ENCODE measurements at places on chromosomes 4 and X. TPM values are rescaled to one million over a fixed set of nuclear protein-coding genes. Genes with fewer than 3 reads are reported as not detected.

The NIPAL1 gene
- 0.78 TPM for total RNA-seq

The SLC25A14 gene
- 9.4 TPM for total RNA-seq

The GK2 gene
- total RNA-seq: not detected

DNA sequence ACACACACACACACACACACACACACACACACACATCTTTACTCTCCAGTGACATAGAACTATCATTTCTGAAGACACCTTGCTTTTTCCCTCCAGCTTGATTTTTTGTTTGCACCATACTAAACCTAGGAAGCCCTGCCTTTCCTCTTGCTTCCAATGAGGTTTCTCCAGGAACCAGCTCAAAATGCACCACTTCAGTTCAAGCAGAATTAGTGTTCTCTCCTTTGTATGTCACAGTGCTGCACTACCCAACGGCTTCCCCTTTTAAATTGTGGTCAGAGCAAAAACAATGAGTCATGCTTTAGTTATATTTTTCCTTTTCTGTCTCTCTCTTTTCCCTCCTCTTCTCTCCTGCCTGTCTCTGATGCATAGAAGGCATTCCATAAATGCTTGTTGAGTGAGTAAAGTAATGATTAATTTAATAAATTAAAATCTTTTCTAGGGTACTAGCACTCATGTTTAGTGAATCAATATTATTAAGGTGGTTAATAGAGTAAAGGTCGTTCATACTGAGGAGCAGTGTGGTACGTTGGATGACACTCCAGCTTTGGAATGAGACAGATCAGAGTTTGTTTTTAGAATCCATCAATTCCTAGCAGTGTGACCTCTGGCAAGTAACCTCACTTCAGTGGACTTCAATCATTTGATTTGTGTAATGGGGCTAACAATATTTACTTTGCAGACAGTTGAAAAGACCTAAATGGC is 5.9 kb downstream of the RTL3 start:
- no peak for DNase-seq

- no peak for DNase-seq
These were observed 445.5 kb upstream of the NDST3 start for GRCh38 chr4:117588771-117589170.

DNA sequence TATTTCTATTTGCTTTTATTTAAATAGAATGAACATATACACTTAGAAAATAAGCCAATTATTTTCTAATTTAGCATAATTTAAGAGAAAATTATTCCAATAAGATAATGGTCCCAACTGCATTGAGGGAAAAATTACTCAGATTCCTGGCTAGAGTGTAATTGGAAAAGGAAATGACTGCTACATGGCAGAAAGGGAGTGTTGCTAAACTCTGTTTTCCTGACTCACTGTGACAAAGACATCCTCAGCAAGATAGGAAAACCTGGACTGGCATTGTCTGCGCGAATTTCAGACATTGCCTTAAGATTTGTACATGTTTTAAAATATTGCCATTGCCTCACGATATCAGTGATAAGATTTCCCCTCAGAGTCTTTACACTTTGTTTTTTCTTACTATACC is 8.2 kb downstream of the TNIP3 start:
- no peak for DNase-seq

The CYLC1 gene
- not detected for total RNA-seq

GRCh38 chr4:103410386-103410785 is 212.2 kb upstream of the CENPE start:
- DNase-seq: no peak

The FAM9B gene
- total RNA-seq: not detected

The PCDH7 gene
- total RNA-seq: not detected

DNA sequence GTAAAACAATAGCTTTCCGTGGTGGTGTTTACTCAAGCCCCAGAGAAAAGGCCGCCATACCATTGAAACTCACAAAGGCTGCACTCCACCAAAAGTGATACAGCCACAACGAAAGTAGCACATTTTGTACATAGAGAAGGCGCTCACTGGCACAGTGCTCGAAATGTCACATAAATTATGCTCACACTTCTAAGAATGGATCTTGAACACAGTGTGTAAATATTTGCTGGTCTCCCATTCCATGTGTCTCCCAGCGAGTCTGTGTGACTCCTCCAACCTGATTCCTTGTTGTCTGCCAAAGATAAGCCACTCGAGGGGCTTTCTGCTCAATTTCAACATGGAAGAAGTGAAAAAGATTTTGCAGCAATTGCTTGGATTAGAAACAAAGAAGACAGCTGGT is 234.0 kb upstream of the VCX3A start:
- no peak for DNase-seq

DNA sequence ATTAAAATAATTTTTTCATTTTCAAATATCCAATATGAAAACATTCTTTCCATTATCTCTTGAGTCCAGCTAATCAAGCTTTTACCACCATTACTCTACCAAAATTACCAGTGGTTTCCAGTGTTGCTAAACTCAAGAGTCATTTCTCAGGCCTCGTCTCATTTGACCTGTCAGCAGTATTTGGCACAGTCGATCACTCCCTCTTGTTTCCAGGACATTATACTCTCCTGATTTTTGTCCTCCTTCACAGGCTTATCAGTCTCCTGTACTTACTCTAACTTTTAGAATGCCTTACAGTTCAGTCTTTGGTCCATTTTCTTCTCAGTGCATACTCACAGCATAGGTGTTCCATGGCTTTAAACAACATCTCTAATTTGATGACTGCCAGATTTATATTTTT is 11.6 kb downstream of the USP38 start:
- no peak for DNase-seq

DNA sequence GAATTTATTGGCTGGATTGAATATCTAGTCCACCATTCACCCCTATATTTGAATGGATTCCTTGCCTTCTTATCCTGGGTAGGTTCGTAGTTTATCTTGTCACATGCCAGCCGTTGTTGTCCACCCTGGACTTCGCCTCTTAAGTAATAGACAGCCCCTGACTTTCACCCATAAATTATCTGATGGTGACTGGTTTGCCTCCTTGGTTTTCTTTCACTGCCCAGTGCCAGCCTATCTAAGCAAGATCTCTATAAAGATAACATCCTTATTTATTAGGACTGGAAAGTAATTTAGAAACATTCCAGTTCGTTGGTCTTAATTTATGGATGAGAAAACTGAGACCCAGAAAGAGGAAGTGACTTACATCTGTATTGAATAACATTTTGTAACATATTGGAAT is 410.3 kb downstream of the RPA4 start:
- DNase-seq: no peak

- DNase-seq: no peak
These were observed 4.2 kb downstream of the CPEB2 start for GRCh38 chr4:15006416-15007024.

DNA sequence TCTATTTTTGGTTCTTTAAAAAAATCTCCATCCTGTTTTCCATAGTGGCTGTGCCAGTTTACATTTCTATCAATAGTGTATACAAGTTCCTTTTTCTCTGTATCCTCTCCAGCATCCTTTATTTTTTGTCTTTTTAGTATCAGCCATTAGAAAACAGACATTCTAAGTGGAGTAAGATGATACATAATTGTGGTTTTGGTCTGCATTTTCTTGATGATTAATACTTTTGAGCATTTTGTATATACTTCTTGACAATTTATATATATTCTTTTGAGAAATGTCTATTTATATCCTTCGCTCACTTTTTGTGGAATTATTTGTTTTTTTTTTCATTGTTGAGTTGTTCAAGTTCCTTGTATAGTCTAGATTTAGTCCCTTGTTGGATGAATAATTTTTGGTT is 382.2 kb upstream of the SPOCK3 start:
- DNase-seq: no peak

GRCh38 chr4:2141022-2141761 is 82.1 kb downstream of the NAT8L start:
- no peak for DNase-seq

All from activated CD4-positive, alpha-beta memory T cell treated with anti-CD3 and anti-CD28 coated beads, Interleukin-2, amount 10 ng/mL, durations not matched to agents 7 days and 5 days (primary cell).